ENCODE measurements at places on chromosomes 16 and 17.

- DNase-seq: no peak
Measured at GRCh38 chr17:82179412-82179811, 33.2 kb downstream of the CCDC57 start.

DNA sequence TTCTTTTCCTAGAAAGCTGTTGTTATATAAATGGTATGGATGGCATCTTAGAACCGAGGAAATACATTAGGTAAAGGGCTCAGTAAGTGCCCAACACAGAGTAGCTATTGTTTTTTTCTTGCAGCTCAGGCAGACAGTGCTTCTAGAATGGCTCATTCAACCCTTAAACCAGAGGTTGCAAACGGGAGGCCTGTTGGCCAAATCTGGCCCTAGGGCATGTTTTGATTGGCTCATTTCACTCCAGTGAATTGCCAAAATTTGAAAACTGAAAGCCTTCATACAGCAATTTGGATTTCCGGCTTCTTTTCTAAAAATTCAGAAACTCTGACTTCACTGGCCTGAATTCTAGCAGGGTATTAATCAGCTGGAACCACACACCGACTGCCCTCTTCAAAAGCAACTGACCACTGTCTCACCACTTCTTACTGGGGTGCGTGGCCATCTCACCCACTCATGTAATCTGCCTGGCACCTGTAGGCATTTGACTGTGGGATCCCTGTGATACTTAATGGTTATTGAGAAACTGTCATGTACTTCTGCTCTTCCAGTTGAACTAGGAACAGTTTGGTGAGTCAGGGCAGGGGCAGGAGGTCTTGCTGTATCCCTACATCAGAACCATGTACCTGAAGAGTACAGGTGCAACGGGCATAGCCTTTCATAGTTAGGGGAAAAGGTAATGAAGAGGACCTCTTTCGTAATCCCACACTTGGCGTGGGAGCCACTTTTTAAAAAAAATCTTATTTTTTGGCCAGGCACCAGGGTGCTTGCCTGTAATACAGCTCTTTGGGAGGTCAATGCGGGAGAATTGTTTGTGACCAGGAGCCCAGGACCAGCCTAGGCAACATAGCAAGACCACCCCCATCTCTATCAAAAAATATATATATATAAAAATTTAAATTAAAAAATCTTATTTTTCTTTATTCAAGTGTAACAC is 53.6 kb upstream of the SCNN1B start:
- no peak for DNase-seq

GRCh38 chr17:39404542-39405378 is 3.3 kb upstream of the FBXL20 start:
- no peak for DNase-seq

- peak; percentile 72 for DNase-seq
Measured at GRCh38 chr16:72099377-72099818, 5.8 kb downstream of the DHX38 start.

GRCh38 chr17:58280480-58281217 is at the start of gene MPO:
MPO (minus strand) TSS chr17:58280935; CDS start chr17:58280758, 177 bp downstream.
- DNase-seq: peak; percentile 70
